WTC11 (cell line): ENCODE measurements at places on chromosomes 1 and 21. TPM values are rescaled to one million over a fixed set of nuclear protein-coding genes. Genes with fewer than 3 reads are reported as not detected.

GRCh38 chr1:170657275-170657853 lies 6.6 kb upstream of the PRRX1 start:
- no peak overlapping the region for H3K27ac ChIP-seq
- no peak for DNase-seq
- H3K36me3 ChIP-seq = no peaks in the 10 kb centered on the region
- peaks cover 35% of the 10 kb centered on the region for H3K4me1 ChIP-seq

GRCh38 chr1:163410073-163410999 lies 88.6 kb downstream of the NUF2 start:
- H3K36me3 ChIP-seq = no peaks in the 10 kb centered on the region
- H3K4me3 ChIP-seq = peak overlapping the region; percentile 26; the same call in 1 of the 2 replicates
- peaks cover 9% of the 10 kb centered on the region for H3K27me3 ChIP-seq
- H3K27ac ChIP-seq = peak overlapping the region; percentile 9; the same call in 1 of the 2 replicates

GRCh38 chr1:226332947-226333346 lies 24.0 kb upstream of the LIN9 start:
- peak overlapping the region; percentile 46 for H3K4me3 ChIP-seq
- H3K27me3 ChIP-seq = no peaks in the 10 kb centered on the region
- no peaks in the 10 kb centered on the region for H3K36me3 ChIP-seq

C2CD4D gene
- total RNA-seq = 0.85 to 2.0 TPM (median 0.94 TPM) in 3 replicates

- H3K4me1 ChIP-seq = peaks cover 36% of the 10 kb centered on the region
- no peak for DNase-seq
- H3K27ac ChIP-seq = no peak overlapping the region; the same call in 1 of the 2 replicates
- no peak overlapping the region for H3K4me3 ChIP-seq
Measured at GRCh38 chr1:46400421-46400820, 6.3 kb downstream of the FAAH start.

DNA sequence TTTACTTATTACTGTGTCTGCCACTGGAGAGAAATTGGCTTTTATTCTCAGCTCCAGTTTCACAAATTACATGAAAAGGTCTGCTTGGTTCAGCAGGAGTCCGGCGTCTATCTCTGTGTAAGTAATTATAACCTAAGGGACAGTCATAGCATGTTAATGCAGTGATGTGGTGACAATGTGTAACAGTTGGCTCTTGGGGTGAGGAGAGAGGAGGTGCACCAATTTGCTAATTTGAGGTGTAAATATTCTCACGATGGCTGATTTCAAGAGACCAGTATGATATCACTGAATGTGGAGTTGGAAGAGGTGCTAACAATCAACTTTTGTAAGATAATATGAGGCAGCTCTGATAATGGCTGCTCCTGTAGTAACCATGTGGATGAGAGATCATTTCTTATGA lies 86.1 kb downstream of the CTH start:
- DNase-seq = no peak
- no peak overlapping the region for H3K27ac ChIP-seq
- H3K4me3 ChIP-seq = no peak overlapping the region
- H3K36me3 ChIP-seq = no peaks in the 10 kb centered on the region

DNA sequence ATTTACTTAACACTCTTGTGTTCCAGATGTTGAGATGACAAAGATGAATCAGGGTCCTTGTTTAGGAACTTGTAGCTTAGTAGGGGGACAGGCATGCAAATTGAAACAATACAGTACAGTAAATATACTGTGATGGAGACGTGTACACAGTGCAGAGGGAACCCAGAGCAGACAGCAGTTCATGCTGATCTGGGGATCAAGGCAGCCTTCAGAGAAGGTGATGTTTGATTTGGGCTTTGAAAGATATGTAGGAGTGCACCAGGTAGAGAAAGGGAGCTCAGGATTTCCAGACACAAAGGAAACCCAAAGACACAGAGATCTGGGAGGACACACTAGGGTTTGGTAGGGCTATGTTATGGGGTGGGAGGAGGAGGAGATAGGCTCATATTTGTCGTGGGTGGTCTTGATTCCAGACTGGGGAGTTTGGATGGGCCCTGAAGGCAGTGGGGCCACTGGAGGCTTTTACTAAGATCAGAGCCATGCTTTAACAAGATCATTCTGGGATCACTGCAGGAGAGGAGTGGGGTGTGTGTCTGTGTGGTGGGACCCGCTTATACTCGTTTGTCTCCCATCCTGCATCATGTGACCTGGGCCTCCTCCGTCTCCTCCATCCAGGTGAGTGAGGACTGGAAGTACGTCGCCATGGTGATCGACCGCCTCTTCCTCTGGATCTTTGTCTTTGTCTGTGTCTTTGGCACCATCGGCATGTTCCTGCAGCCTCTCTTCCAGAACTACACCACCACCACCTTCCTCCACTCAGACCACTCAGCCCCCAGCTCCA lies 7.8 kb downstream of the CHRNB2 start:
- H3K4me1 ChIP-seq = peaks cover 15% of the 10 kb centered on the region
- H3K27ac ChIP-seq = 0 out of 2 replicates have a peak overlapping the region, but pooled peaks have one; percentile 11
- no peaks in the 10 kb centered on the region for H3K27me3 ChIP-seq
- H3K36me3 ChIP-seq = peaks cover 19% of the 10 kb centered on the region
- DNase-seq = no peak

DNA sequence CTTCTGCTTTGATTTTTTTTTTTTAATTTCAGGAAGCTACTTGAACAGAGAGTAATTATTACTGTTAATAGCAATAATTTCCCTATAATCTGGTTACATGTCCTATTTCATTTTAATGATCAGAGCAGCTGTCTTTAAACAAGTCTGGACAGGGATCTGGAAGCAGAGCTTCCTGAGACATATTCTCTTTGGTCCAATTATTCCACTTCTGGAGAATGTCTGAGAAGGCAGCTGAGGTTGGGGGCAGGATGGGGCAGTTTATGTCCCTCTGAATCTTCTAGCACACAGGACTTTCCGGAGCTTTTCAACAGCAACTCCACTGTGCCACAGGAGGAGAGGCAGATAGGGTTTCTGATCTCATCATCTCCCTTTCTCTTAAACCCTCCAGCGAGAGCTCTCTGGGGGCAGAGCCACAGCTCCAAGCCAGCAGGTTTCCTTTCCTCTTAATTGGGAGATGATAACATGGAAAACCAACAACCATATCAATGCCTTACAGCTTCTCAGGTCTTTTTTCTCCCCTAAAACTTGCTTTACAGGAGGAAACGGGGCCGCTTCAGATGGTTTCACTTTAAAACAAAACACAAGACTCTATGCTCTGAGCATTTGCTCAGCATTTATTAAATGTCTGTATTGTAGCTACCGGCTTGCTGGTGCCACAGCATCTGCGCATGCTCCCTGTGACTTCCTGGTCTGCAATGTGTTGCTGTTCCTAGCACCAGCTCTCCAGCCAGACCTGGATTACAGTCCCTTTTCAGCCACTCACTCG lies 425.7 kb upstream of the USP24 start:
- H3K4me3 ChIP-seq = no peak overlapping the region
- no peaks in the 10 kb centered on the region for H3K36me3 ChIP-seq
- no peak for DNase-seq
- no peak overlapping the region for H3K27ac ChIP-seq
- H3K27me3 ChIP-seq = no peaks in the 10 kb centered on the region; the same call in 1 of the 2 replicates
- no peaks in the 10 kb centered on the region; the same call in 1 of the 2 replicates for H3K4me1 ChIP-seq

- no peaks in the 10 kb centered on the region for H3K36me3 ChIP-seq
- no peak overlapping the region for H3K27ac ChIP-seq
- H3K27me3 ChIP-seq = no peaks in the 10 kb centered on the region; the same call in 1 of the 2 replicates
- no peaks in the 10 kb centered on the region for H3K4me1 ChIP-seq
- no peak overlapping the region for H3K4me3 ChIP-seq
- DNase-seq = no peak
Measured at GRCh38 chr1:9437961-9438430, 101.3 kb upstream of the SLC25A33 start.

ETV3L gene
- 0.13 to 0.30 TPM (median 0.25 TPM) in 3 replicates for total RNA-seq

DNA sequence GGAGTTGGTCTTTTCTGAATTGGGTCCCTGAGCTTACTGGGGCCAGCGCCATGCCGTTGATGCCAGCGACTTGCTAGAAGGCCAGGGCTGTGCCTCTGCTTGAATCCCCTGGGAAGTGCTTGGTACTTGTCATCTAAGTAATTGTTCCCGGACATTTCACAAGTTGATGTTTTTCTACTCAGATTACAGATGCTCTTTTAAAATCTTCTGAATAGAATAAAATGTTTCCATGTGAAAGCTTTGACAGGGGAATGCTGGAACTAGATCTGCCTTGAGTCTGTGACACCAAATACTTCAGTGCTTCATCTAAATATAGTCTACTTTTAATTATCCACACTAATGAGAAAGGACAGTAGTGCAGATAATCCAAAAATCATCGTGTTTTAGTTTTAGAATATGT lies 38.3 kb downstream of the PTGFRN start:
- no peak overlapping the region for H3K4me3 ChIP-seq
- H3K27ac ChIP-seq = no peak overlapping the region
- no peaks in the 10 kb centered on the region for H3K4me1 ChIP-seq

GRCh38 chr1:161226759-161227158 lies 899 bp downstream of the TOMM40L start:
- no peaks in the 10 kb centered on the region for H3K27me3 ChIP-seq
- H3K4me1 ChIP-seq = peaks cover 28% of the 10 kb centered on the region
- H3K36me3 ChIP-seq = peaks cover 10% of the 10 kb centered on the region

ELOVL1 gene
- 22.6 to 26.6 TPM (median 24.1 TPM) in 3 replicates for total RNA-seq

- no peaks in the 10 kb centered on the region for H3K27me3 ChIP-seq
- no peak overlapping the region for H3K27ac ChIP-seq
- no peak overlapping the region for H3K4me3 ChIP-seq
Measured at GRCh38 chr1:189192741-189193520, 1284.7 kb downstream of the BRINP3 start.

- DNase-seq = no peak
- H3K4me3 ChIP-seq = no peak overlapping the region
- H3K36me3 ChIP-seq = no peaks in the 10 kb centered on the region
- no peaks in the 10 kb centered on the region for H3K27me3 ChIP-seq
Measured at GRCh38 chr1:240134596-240134995, 42.9 kb downstream of the FMN2 start.

DNA sequence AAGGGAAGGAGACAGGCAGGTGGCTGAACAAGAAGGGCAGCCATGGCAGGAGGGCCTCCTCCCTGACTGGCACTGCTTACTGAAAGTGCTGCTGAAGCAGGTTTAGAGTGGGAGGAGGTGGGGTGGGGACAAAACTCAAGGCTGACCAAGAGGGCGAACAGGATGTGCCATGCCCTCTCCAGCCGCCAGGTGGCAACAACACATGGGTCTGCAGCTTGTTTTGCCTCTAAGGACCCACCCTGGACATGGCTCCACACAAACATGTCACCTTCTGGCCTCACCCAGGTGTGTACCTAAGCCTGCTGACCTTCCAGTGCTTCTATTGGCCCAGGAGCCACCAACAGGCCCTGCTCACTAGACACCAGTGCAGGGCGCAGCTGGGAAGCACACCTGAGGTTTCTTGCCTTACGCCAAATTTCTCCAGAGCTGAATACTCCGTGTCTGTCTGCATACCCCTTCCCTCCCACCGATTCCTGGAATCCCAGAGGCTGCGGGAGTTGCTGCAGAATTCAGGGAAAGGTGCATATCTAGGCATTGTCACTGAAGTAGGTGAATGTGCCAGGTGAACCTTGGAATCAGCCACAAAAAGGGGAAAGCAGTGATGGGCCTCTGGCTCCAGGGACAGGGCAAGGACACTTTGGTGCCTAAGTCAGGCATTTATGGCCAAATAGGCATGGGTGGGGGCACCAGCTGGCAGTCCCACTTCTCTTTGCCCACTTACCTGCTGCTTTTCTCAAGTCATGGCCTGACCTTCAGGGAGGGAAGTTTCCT lies 5.3 kb downstream of the PSRC1 start:
- DNase-seq = peak; percentile 91
- H3K4me1 ChIP-seq = peaks cover 37% of the 10 kb centered on the region
- peak overlapping the region; percentile 85 for H3K27ac ChIP-seq
- no peak overlapping the region for H3K4me3 ChIP-seq
- H3K27me3 ChIP-seq = no peaks in the 10 kb centered on the region; the same call in 1 of the 2 replicates
- peaks cover 24% of the 10 kb centered on the region for H3K36me3 ChIP-seq

- H3K4me3 ChIP-seq = no peak overlapping the region
- no peak for DNase-seq
- peaks cover 6% of the 10 kb centered on the region for H3K36me3 ChIP-seq
- no peak overlapping the region for H3K27ac ChIP-seq
- H3K4me1 ChIP-seq = peaks cover 5% of the 10 kb centered on the region; the same call in 1 of the 2 replicates
Measured at GRCh38 chr1:109996476-109996875, 11.9 kb downstream of the AHCYL1 start.

GRCh38 chr1:2951856-2952255 lies 69.4 kb upstream of the ACTRT2 start:
- H3K36me3 ChIP-seq = peaks cover 49% of the 10 kb centered on the region
- DNase-seq = no peak
- H3K4me1 ChIP-seq = no peaks in the 10 kb centered on the region
- no peak overlapping the region for H3K27ac ChIP-seq

- H3K27ac ChIP-seq = no peak overlapping the region
- peaks cover 58% of the 10 kb centered on the region for H3K36me3 ChIP-seq
- no peaks in the 10 kb centered on the region for H3K27me3 ChIP-seq
- H3K4me1 ChIP-seq = peaks cover 3% of the 10 kb centered on the region; the same call in 1 of the 2 replicates
- no peak for DNase-seq
Measured at GRCh38 chr1:40746344-40747090, 37.1 kb upstream of the KCNQ4 start.

GRCh38 chr1:102572637-102573036 lies 535.7 kb downstream of the COL11A1 start:
- no peak overlapping the region for H3K27ac ChIP-seq
- H3K36me3 ChIP-seq = no peaks in the 10 kb centered on the region
- H3K27me3 ChIP-seq = no peaks in the 10 kb centered on the region
- H3K4me3 ChIP-seq = no peak overlapping the region

DNA sequence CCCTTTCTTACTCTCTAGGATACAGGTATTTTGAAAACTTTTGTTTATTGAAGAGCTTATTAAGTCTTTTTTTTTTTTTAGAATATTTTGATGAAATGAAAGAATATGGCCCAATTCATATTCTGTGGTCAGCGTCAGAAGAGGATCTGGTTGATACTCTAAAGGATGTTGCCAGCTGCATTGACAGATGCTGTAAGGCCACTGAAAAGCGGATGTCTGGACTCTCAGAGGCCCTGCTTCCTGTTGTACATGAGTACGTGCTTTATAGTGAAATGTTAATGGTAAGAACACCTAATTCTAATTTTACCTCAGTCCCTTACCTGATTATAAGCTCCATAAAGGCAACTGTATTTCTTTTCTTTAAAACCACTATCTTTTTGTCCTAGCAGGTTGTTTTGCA lies 37.1 kb downstream of the SNX7 start:
- H3K27ac ChIP-seq = no peak overlapping the region
- no peak for DNase-seq
- no peaks in the 10 kb centered on the region for H3K27me3 ChIP-seq
- no peak overlapping the region for H3K4me3 ChIP-seq

DNA sequence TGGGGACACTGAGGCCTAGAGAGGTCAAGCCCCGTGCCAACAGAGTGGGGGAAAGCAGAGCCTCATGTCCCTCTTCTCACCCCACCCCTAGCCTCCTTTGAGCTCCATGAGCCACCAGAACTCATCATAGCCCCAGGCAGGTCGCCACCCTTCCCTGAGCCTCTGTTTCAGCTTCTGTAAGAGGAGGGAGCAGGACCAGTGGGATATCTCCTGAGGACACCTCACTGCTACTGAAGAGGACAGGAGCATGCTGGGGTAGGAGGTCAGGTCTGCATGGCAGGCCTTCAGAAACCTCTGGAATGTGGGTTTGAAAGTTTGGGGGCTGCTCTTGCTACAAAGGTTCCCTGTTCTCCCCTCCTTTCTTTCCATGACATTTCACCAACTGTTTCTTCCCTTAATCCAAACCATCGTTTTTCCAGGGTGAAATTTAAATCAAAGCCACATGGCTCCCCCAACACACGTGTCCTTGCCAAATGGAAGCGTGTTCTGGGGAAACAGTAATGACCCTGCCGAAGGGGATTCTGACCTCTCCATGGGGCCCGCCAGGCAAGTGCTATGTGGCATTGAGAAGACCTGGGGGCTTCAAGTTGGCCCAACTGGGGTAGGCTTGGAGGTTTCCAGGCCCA lies 88.1 kb upstream of the RUNX3 start:
- DNase-seq = no peak
- H3K27me3 ChIP-seq = no peaks in the 10 kb centered on the region
- H3K4me3 ChIP-seq = no peak overlapping the region
- H3K36me3 ChIP-seq = no peaks in the 10 kb centered on the region
- no peak overlapping the region for H3K27ac ChIP-seq
- peaks cover 18% of the 10 kb centered on the region for H3K4me1 ChIP-seq
